ENCODE measurements at places on chromosomes 12 and 14.

- no peak for DNase-seq
These were observed 17.0 kb downstream of the EEA1 start for GRCh38 chr12:92912052-92912451.

- no peak for DNase-seq
These were observed 209.7 kb downstream of the GPHN start for GRCh38 chr14:66717561-66718140.

DNA sequence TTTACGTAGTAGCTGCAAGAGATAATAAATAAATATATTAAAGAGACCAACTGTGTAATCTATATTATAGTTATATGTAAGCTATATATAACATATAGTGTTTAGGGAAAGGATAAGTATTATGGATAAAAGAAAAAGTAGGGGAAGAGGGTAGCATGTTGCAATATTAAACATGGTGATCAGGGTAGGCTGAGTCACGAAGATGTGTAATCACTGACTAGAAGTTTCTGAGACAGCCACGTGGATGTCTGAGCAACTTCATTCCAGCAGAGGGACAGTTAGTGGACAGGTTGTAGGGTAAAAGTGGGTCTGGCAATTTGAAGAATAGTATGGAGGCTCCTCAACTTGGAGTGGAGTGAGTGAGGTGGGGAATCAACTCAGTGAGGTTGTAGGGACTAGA, 109.7 kb downstream of the ANO4 start:
- no peak for DNase-seq

DNA sequence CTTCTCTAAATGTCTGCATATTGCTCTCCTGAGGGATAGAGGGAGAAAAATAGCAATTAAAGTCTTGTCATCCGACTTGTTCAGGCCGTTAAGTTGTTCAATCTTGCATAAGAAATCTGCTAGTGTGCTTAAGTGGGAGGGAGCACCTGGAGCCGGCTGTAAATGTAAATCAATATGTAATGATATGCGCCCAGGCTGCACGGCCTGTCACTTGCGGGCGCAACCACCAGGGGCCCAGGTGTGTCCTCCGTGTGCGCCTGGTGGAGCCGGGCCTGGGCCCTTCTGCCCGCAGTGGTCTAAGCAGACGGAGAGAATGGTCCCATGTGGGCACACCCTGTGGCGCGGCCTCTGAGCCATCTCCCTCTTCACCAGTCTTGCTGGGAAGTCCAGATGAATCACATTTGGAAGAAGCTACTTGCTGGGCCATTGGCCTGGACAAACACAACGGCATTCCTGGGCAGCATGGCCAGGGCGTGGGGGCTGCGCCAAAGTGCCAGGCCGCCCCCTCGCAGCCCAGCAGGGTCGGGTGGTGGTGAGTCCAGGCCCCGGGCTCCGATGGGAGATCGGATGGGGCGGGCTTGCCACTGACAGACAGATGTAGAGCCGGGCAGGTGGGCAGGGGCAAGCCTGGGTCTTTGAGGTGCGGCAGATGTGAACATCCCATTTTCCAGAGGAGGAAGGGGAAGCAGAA, 193.3 kb upstream of the C14orf180 start:
- no peak for DNase-seq

DNA sequence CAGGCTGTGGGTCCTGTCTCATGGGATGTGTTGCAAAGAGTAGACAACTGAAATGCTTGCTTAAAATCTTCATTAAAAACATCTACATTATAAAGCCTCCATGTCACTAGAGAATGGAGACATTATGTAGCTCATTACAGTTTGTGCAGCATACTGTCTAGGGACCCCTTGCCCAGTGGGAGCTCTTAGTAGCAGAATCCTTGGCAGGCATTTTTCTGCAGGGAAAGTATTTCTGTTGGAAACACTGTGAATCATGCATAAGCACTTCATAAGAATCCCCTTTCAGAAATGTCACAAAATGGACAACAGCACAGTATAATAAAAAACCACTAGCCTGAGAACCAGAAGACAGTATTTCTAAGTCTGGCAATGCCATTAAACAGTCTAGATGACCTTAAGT, 174.3 kb downstream of the MGAT4C start:
- DNase-seq = no peak

GRCh38 chr12:32501835-32502333, 102.5 kb downstream of the FGD4 start:
- no peak for DNase-seq

DNA sequence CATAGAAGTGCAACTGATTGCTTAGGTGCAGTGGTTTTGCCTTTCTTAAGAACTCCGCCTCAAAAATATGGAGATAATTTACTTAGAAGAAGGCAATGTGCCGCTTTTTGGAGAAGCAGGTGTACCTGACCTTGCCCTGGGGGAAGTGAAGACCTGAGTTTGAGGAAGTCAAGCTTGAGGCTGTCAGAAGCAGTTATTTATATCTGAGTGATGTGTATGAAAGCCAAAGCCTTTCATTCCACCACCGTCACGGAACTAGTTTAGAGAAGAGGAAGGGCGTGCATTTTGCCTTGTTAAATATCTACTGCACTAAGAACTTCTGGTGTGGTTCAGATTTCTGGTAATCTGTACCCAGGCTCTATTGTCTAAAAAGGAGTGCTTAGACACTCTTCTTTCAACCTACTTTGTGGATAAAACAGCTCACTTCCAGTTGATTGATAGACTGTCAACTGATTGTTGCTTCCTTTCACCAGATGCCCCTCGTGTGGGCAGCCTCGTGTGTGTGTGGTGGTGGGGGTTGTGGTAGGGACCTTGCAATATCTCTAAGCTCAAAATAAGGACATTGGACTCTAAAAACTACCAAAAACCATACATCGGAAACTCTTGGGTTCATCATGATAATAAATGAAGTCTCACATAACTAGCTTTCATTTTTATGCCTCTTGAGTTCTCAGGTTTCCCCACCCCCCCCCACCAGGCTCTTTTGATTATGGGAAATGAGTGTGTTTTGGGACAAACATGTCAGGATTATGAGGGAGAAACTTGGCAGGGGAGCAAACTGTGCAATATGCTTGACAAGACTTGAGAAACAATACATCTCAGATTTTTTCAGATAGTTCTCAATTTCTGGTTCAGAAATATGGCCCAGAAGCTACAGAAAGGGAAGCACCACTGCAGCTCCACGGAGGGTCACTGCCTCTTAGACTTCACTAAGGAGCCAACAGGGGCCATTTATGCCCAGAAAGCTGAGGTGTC, 78.6 kb downstream of the ARF6 start:
- peak; percentile 89 for DNase-seq

DNA sequence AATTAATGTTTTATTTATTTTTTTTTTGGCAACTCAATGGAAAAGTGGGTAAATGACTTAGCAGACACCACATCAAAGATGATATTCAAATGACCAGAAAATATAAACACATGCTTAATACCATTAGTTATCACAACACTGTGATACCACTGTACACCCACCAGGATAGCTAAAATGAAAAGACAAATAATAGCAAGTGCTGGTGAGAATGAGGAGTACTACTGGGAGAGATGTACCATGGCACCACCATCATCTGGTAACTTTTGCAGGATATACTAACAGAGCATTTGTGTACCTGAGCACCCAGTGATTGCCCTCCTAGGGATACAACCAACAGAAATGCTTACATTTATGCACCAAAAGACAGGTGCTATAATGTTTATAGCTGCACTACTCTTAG, 21.9 kb downstream of the TRIM9 start:
- no peak for DNase-seq

- no peak for DNase-seq
These were observed 20.6 kb downstream of the FUT8 start for GRCh38 chr14:65433157-65433556.

DNA sequence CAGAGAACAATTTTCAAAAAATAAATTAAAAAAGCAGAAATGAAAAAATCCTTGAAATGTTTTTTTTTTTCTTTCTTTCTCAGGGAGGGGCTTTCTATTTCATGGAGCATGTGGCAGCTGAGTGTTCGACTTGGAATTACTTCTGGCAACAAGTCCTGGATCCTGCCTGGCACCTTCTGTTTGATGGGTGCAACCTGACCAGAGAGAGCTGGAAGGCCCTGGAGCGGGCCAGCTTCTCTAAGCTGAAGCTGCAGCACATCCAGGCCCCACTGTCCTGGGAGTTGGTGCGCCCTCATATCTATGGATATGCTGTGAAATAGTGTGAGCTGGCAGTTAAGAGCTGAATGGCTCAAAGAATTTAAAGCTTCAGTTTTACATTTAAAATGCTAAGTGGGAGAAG, 22.5 kb upstream of the HIGD1C start:
- DNase-seq = no peak

GRCh38 chr12:19206493-19207077, 77.1 kb downstream of the PLEKHA5 start:
- no peak for DNase-seq

- no peak for DNase-seq
These were observed 28.7 kb upstream of the PLD4 start for GRCh38 chr14:104895786-104896661.

DNA sequence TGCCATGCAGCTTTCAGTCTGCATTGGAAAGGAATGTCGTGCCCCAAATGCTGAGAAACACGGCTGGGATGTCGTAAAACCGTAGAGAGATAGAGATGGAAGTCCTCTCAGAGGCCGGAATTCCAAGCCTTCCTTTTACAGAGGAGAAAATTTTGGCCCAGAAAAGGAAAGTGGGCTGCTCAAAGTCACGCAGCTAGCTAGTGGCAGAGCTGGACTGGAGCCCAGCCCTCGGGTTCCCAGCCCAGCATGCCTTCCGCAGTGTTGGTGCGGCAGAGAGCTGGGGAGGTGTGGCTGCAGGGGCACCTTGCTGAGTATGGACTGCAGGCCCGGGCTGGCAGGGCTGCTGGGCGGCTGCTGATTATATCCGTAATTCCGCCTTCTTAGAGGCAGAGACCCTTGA, 50.3 kb downstream of the KCNA1 start:
- no peak for DNase-seq

- DNase-seq = no peak
These were observed 105.4 kb downstream of the PAPLN start for GRCh38 chr14:73342670-73343069.

GRCh38 chr14:54599966-54600716, 33.2 kb downstream of the SAMD4A start:
- DNase-seq = no peak

DNA sequence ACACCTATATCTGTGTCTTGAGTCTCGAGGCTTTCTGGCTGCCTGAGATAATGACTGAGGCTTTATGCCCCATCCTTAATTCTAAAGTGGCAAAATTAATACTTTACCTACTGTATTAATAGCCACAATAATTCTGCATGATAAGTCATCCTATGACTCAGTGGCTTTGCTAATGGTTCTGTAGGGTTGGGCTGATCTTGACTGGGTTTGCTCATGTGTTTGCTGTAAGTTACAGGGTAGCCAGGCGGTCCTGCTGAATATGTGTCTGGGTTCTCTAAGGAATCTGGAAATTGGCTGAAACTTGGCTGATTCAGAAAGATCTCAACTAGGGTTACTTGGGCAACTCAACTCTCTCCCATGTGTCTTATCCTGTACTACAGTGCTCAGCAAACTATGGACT, 21.7 kb downstream of the MGST1 start:
- DNase-seq = no peak

DNA sequence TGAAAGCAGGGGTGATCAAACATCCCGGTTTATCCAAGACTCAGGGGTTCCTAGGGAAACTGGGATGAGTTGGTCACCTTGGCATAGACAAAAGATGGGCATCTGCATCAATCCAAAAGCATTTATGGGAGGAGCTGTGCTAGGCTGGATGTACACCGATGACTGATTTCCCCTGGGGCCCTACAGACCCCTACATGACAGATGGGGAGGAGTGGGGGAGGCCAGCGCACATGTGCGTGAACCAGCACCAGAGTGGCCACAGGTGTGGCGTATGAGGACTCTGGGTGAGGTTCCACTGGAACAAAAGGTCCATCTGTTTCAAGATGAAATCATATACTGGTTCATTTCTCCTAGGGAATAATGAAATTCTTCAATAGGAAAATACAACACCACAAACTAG, 210.4 kb downstream of the ITPR2 start:
- no peak for DNase-seq

DNA sequence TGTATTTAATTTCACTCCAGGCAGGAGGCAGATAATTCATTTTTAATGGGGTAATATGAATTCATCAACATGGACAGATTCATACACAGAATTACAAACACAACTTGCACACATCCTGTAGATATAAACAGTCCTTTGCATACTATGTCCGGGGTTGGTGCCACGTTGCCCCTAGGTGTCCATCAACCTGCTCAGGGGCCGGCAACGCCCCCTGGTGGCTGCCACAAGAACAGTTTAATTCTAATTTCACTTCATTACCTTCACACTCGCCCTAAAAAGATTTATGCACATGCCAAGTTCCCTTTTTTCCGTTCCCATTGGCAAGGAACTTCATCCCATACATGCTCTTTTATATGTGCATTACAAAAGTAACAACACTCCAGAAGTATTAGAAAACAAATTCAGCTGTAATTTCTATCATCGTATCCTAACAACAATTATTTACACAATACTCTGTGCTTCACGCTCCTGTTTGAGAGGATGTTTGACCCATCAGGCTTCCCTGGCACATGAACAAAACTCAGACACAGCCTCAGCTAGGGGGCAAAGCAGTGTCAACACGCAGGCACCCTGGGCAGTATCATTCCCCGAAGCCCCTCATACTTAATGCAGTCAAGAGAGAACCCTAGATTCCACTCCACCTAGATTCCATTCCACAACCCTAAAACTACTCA, 15.5 kb downstream of the MANSC1 start:
- DNase-seq = peak; percentile 19

DNA sequence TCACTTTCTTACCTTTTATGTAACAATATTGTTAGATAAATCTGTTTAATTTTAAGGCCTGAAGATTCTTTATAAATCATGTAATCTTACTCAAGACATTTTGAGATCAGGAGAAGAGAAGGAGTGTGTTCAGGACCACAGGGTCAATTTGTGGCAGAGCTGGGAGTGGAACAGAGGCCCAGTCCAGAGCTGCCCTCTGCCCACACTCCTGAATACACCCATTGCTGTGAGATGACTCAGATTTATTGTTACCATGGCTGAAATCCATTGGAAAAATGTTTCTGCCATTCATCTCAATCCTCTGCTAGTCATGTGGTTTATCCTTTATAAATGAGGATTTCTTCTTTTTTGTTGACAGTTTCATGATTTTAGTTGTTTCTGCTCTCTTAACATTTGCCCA, 100.5 kb upstream of the STXBP6 start:
- DNase-seq = no peak

DNA sequence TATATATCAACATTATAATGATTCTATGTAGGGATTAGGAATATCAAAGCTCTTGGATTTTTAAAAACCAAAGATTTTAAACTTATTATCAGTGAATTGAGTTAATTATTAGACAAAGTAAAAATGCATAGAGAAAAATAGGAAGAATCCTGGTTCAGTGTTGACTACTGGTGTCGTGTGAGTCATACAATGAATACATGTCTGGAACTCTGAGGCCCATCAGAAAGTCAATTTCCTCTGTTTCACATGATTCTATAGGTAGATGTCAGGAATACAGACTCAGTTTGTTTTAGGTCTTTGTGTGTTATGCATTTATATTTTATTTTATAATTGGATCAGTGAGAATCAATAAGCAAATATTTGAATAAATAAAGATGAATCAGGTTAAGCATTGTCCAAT, 84.5 kb upstream of the RTL1 start:
- DNase-seq = no peak

GRCh38 chr14:75456997-75457335, 29.1 kb downstream of the JDP2 start:
- no peak for DNase-seq
